Esophagus muscularis mucosa (tissue), 4 donors: ENCODE measurements at places on chromosomes 1 and 21. TPM values are rescaled to one million over a fixed set of nuclear protein-coding genes. Genes with fewer than 3 reads are reported as not detected.

DNA sequence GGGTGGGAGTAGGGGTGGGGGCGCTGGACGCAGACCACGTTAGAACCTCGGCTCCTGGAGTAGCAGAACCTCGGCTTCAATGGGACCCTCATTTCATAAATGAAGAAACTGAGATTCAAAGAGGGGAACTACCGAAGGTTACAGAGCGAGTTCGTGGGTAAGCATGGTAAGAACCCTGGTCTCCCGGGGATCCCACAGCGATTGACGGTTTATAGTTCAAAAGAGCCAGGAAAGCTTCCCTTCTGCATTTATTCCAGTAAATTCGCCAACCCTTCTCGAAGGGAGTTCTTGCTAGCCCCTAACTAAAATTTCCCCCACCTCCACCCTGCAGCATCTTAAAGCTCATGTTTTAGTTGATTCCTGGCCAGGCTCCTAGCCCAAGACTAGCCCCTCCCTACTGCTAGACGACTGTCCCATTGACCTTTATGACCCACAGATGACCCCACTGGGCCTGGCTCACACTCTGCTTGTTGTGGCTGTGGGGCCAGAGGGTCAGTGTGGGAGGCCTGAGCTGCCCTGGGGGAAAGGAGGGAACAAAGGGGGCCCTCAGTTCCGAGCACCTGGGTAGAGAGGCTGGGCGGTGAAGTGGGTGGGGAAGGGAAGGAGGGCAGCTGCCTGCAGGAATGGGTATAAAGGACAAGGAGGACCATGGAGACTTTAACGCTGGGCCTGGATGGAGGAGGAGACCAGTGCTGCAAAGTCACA is 558 bp upstream of the KIF21B start:
- DNase-seq = no peak

DNA sequence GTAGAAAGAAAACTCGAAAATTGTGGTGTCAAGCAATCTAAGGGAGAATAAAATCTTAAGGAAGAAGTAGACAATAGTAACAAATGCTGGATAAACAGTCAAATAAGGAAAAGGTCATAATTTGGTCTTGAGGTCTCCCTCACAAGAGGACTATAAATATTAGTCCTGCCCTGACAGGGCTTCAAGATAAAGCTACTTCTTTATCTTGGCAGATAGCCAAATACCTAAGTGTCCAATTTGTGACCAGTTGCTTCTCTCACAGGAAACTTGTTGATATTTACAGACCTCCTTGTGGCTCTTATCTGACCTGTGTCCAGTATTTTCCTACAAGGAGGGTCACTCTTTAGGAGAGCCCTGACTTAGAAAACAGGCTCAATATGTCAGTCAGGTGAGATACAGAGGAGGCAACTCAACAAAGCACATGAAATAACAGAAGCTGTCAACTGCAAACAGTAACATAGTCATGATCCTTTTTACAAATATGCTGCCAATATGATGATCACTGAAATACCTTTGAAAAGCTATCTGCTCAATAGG is 88.8 kb downstream of the TNNI3K start:
- DNase-seq = no peak

- no peak for DNase-seq
These were observed 9.2 kb upstream of the PALMD start for GRCh38 chr1:99636647-99637175.

- DNase-seq = no peak
These were observed 244.4 kb downstream of the MATN1 start for GRCh38 chr1:30478799-30479563.

The VPS13D gene
- 93.3 TPM for total RNA-seq

The ADGRL4 gene
- total RNA-seq = 33.7 TPM

The UBL4B gene
- total RNA-seq = not detected

The LIN28A gene
- not detected for total RNA-seq
